ENCODE measurements at places on chromosomes 11 and 22.

DNA sequence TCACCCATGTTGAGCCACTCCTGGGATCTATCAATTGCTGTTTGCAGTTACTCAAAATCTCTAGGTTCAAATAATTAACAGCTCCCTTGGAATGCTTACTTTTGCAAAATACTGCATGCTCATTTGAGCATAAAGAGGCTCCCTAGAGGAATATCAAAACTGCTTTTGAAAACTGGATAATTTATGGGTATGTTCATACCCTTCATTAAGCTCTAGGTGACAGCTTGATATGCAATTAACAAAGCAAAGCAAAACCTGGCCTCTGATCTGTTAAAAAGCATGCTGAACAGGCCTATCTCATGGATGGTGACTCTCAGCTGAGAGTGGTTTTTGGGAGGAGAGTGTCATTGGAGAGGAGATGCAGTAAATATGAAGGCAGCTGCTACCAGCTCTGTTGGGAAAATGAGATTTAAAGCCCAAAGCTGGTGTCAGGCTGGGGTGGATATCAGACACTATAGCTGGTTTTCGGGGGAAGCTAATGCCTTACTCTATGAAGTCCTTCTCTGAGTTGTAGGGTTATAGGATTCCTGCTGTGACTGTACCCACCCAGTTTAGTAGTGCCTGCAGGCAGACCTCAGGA lies 110.9 kb downstream of the RASSF10 start:
- no peak for DNase-seq

GRCh38 chr11:26541870-26542269 lies 30.2 kb downstream of the MUC15 start:
- DNase-seq, result no peak

DNA sequence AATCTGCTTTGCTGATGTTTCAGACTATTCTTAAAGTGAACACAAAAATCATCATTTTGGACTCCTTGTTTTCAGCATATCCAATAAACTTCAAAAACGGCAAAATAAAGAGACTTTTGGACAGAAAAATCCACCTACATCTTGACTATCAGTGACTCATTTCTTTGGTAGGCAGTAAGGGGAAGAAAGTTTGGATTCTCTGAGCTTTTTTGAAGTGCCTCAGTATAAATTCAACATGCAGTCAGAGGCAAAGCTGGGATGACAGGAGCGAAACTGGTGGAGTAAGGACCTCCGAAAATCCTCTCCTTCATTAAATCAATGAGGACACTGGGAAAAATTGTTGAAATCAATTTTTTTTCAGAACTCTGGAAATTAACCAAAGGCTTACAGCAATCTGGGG lies 29.7 kb downstream of the EFCAB6 start:
- no peak for DNase-seq

GRCh38 chr11:83047515-83048225 lies 24.0 kb downstream of the RAB30 start:
- no peak for DNase-seq

DNA sequence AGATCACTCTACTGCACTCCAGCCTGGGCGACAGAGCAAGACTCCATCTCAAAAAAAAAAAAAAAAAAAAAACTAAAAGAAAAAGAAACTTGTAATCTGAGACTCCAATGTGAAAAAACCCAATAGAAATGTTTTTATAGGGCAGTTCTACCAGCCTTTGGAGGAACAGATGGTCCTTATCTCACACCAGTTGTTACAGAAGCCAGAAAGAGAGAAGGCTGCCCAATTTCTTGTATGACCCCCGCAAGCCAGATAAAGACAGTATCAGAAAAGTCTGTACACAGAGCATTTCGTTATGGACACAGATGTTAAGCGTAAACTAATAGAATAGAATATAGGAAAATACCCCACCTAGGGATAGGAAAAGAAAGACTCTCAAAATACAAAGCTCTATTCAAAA lies 11.3 kb upstream of the TSGA10IP start:
- DNase-seq, result no peak

DNA sequence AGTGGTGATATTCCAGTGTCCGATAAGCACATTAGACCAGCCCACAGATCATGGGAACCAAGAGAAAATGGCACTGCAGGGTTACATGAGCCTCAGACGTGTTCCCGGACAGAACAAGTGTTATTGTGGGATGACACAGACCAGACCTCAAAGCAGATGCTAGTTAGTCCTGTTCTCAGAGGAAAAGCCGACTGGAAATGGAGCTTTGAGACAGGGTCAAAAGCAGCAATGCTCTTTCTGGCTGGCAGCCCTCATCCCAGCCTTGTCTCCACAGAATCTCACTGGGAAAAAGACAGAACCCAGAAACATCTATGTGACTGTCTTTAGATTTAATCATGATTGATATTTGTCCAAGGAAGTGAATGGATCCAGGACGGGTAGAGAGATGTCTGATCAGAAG lies 506.8 kb downstream of the INSC start:
- no peak for DNase-seq

DNA sequence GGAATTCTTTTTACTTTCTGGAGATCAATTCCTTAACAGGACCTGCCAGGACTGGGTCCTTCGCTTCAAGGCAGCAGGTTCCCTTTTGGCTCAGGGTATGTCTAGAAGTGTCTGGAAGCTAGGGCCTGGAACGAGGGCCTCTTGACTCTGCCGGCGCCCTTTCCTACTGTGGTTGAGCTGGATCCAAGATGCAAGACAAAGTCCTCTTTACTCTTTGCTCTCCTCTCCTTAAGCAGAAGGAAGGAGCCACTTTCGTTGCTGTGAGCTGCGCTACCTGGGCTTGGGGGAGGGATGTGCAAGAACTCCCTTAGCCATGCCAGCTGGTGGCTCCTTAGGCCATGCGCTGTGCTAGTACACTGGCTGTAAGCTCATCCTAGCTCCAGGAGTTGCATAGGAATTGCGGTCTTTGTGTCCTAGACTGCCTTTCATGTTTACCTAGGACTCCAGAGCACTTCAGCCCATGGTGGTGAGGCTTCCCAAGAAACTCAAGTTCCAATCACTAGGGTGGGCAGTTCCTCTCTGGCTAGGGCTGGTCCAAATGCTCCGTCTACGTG lies 18.1 kb downstream of the GLB1L2 start:
- no peak for DNase-seq

DNA sequence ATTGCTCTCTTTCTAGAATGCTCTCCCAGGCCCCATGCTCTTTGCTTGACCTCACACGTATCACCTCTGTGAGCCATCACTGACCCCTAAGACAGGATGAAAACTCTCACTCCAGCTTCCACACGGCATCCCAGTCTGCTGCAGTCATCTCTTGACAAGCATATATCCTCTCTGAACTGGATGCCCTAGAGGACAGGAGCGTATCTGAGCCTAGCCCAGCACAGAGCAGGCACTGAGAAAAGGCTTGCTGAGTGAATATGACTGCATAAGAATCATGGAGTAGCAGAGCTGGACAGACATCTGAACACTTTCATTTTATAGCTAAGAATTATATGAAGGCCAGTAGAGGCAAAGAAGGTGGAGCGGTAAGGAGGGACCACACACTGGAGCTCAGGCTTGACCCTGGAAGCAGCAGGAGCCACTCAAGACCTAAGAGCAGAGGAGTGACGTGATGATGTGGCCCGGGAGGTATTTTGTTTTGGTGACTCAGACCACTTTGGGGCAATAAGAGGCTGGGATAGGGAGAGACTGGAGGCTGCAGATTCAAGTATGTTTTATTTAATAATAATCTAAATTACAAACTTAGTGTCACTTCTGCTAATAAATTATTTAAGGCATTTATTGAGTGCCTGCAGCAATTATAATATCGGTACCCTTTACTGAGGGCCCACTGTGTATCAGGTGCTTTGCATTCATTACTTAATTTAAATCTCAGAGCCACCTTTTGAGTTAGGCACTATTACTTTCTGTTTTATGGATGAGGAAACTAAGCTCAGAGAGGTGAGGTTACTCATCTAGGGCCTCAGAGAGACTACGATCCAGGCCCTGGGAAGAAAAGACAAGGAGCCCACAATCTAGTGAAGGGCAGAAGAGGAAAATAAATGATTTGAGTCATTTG lies 42.6 kb downstream of the MAP6 start:
- DNase-seq, result peak; percentile 33

- no peak for DNase-seq
Measured at GRCh38 chr11:65016705-65017104, 2.7 kb downstream of the ARL2 start.

- DNase-seq, result no peak
Measured at GRCh38 chr11:19714022-19714386, 1.4 kb downstream of the NAV2 start.

GRCh38 chr11:87097582-87097981 lies 59.8 kb downstream of the TMEM135 start:
- DNase-seq, result peak; percentile 3

- DNase-seq, result no peak
Measured at GRCh38 chr11:73072935-73073481, 69.1 kb downstream of the FCHSD2 start.

DNA sequence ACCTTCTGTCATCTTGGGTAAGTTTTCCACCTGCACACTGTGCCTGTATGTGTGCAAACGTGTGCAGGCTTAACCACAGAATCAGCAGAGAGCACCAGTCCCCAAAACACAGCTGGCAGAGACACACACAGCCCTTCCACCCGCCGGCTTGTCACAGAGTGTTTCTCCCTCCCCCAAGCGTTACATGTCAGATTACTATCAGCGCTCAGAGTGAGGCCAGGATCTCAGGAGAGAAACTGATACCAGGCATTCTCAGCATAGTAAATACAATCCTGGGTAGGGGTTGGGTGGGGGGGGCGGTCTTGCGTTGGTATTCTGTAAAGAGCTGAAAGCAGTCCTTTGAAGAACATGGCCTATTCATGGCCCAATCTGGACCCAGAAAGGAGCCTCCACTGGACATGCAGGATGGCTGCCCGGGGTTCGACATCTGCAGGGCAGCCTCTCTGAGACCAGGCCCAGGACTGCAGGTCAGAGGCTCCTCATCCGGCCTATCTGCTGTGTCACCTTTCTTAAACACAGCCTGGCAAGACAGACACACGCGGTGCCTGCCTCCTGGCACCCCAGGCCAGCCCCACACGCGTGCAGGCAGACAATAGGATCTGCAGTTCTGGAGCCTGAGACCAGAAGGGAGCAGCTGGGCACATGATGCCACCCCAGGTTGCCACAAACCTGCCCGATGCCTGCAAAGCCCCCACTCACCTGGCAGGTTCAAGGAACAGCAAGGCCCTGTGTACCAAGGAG lies 1.7 kb downstream of the OSBPL5 start:
- DNase-seq, result no peak

DNA sequence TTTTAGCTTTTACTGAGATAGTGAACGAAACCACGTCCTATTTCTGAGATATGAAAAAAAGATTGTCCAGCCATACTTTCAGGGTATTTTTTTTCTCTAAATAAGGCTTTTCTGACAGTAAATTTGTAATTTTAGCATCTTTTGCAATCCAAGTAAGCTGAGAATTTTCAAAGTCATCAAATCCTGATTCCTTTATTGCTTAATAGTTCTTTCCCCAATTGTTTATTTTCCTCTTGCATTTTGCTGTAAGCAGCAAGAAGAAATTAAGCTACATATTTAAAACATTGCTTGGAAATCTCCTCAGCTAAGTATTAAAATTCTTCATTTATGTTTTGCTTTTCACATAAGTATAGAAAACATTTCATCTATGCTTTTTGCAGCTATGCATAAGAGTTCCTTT lies 493.3 kb upstream of the CCDC179 start:
- DNase-seq, result no peak

DNA sequence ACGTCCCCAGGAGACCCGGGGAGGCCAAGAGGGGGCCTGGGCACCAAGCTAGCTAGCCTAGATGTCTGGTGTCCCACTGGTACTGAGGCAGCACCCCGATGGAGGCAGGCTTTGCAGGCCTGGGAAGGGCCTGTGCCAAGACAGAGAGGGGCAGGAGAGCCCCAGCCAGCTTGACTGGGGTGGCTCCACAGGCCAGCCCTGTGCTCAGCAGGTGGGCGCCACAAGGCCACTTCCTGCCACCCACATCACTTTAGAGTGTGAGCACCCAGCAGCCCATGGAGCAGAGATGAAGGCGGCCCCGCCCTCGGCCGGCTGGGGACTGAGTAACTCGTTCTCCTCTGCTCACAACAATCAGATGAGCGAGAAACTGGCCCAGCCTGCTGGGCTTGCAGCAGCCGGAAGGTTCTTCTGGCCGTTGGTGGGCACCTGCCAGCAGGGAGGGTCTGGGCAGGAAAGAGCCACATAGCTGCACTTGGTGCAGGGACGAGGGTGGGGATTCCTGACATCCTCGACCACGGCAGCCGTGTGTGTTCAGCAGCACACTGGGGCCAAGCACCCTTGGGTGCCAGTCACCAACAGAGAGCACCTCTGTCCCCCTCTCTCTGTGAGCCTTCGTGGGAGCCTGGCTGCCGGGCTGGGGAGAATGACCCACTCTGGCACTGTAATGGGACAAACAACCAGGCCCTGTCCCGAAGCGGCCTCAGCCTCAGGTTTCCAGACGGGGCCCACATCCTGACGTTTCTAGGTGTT lies 7.6 kb downstream of the OSBPL5 start:
- DNase-seq, result no peak

GRCh38 chr11:14768526-14769188 lies 123.4 kb downstream of the CYP2R1 start:
- DNase-seq, result no peak

DNA sequence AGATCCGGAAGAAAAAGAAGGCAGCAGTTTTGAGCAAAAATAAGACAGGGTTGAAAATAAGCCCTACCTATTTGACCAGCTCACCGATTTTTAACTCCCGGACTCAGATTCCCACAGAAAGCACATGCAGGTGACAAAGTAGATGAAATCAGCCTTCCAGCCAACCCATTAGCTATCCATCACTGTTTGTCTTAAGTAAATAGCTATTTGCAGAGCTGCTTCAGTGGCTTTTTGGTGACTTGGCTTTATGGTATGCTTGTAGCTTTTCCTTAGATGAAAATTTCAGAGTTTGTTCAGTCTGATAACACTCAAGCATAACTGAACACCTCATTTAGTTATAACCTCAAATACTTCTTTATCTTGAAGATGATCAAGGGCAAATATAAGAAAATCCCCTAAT lies 192.6 kb downstream of the HIPK3 start:
- no peak for DNase-seq

- no peak for DNase-seq
Measured at GRCh38 chr11:47980088-47980906, at the start of gene PTPRJ. Gene PTPRJ, plus strand, starts transcription at chr11:47980559. Its CDS starts 354 bp downstream, at chr11:47980913.

DNA sequence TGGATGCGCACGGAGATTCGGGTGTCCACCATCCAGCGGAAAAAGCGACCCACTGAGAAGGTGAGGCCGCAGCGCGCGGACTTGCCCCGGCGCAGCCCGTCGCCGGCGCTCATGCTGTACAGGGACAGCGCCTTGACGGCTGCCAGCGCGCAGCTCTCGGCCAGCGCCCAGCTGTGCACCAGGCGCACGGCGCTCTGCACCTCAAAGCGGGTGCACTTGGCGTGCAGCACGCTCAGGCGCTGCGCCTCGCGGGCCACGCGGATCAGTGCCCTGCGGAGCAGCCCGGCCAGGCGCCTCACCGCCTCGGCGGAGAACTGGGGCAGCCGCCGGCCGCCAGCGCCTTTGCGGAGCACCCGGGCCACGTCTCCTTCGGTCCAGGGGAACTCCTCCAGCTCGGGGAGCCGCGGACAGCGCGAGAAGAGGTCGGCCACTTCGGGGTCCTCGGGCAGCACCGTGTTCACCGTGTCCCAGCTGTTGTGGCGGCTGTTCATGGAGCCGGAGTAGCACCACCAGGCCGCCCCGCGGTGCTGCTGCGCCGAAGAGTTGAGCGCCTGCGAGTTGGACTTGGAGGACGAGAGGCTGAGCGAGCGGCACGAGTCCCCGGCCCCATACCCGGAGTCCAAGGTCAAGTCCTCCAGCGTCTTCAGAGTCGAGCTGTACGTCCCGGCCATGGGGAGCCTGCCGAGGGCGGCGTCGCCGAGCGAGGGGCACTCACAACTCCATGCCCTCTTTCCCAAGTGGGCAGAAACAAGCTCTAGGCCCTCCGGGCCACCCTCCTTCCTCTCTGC lies 703 bp downstream of the ABTB2 start:
- no peak for DNase-seq

GRCh38 chr11:77353131-77353530 lies 51.6 kb upstream of the GDPD4 start:
- no peak for DNase-seq

Data from smooth muscle cell of the brain vasculature (primary cell).